ENCODE measurements at places on chromosomes 1 and 21.
A peak's percentile ranks its signal among the peaks of the same experiment; 100 is the strongest.

GRCh38 chr1:237316352-237316751 is 274.4 kb downstream of the RYR2 start:
- DNase-seq, result no peak

GRCh38 chr1:8169364-8170058 is 143.4 kb upstream of the ERRFI1 start:
- DNase-seq, result peak; percentile 71

DNA sequence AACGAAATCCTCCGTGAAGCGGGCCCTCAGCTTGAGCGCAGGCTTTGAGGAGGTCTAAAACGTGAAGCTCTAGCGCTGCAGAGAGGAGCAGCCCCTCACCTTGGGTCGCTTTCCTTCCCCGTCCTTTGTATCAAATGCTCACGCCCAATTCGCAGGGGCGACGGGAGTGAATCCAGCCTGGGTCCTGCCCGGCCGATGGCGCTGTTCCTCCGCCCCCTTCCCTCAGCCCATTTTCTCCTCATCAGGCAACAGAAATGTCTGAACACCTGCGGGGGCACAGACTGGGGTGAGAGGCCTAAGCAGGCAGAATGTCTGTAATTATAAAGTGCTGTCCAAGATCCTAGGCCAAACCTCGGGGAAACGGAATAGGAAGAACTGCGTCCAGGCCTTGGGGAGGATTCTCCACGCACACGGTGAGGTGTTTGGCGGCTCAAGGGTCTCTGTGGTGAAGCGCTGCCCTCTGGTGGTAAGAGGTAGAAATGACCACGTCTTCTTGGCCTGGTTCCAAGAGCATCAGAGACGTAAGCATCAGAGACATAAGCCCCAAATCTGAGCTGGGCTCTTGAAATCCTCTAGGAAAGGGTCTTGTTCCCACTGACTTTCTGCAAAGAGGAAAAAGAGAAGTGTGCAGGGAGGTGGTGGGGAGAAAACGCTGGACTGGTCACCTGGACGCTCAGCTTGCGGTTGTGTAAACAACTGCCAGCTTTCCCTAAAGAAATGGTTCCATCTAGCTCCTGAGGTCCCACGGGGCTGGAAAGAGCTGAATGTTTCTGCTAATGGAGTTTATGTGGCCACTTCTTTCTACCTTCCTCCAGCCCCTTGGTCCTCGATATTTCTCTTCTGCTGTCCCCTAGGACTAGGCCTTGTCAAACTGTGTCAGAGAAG is 92.1 kb upstream of the CD53 start:
- DNase-seq, result peak; percentile 40

GRCh38 chr1:201023517-201023902 is at the start of gene KIF21B:
Gene KIF21B (minus strand): TSS chr1:201023714. CDS start chr1:201023383, 331 bp downstream.
- DNase-seq, result peak; percentile 46

DNA sequence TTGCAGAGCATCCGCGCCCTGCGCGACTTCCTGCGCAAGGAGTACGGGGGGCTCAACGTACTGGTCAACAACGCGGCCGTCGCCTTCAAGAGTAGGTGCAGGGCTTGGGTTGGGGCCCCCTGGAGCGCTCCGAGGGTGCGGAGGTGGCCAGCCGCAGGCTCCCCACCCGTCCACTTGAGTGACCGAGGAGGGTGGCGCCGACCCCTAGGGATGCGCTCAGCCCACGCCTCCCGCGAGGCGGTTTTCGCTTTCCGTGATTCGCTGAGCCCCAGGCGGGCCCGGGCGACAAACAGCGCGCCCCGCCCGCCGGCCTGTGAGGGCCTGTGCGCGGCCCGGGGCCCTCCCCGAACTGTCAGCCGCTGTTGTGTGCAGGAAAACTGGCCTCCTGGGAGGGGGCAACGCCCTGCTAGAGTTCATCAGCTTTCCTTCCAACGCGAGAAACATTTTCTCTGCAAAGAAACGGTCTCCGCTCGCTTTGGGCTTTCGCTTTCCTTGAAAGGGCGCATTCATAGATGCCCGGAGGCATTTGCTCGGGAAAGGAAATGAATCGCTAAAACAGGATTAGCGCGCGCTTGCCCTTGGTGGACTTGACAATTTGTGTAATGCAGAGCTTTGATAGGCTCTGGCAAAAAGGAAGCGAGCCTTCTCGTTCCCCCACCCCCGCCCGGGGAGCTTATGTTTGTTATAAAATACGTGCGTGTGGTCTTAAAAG is 668 bp downstream of the CBR3 start:
- DNase-seq, result no peak

- no peak for DNase-seq
These were observed 31.9 kb upstream of the RXRG start for GRCh38 chr1:165476776-165477175.

DNA sequence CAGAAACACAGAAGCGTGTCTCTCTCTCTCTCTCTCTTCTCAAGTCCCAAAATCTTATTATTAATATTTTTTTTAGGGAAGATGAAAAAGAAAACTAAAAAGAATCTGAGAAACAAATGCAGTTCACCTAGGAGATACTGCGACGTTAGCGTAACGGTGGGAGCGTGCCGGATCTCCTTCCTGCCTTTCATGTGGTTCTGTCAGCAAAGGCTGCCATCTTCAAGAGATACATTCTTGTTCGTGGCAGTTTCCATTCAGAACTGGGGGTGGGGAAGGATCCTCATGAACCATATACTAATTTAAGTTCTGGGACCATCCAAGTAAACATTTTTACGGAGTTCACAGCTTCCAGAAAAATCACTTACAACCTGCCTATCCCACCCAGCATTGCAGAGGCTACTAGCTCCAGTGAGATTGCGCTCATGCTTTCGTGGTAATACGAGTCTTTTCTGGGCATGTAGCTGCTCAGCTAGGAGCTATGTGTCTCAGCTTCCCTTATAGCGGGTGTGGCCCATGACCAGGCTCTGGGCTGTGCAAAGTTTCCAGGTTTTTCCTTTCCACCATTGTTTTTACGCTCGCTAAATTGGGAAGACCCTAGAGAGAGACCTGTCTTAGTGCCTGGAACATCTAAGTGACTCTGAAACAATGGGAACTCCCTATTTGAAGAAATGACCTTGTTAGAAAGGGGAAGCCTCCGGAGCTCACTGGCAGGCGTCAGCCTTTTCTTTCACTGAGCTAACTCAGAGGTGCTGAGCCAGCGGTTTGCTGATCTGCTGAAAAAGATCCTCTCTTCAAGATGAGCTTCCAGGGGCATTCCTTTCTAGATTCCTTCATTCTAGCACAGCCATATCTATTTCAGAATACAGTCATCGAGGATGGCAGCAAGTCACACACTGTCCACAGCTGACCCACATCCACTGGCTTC is 17.3 kb downstream of the SLAMF1 start:
- peak; percentile 11 for DNase-seq

DNA sequence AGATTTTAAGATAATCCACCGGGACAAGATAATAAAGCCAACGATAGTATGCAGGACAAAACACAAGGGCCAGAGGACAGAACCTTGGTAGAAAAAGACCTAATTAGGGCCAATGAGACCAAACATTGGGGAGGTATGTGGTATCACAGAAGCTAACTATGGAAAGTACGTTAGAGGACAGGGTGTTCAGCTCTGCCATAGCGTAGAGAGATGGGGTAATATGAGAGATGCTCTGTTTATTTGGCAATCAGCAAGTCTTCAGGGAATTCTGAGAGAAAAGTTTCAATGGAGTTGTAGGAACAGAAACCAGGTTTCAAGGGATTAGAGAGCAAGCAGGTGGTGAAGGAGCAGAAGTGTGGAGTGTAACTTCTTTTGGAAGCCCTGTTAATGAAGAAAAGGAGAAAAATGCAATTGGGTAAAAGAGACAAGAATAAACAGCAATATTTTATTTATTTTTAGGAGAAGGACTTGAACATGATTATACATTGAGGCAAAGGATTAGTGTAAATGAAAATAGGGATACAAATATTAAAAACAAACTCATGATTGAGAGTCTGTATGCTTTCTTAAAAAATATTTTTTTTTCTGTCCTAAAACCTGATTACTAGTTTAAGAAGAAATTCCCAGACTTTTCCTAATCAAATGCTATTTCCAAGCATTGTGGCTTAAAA is 24.0 kb downstream of the EEIG2 start:
- no peak for DNase-seq

DNA sequence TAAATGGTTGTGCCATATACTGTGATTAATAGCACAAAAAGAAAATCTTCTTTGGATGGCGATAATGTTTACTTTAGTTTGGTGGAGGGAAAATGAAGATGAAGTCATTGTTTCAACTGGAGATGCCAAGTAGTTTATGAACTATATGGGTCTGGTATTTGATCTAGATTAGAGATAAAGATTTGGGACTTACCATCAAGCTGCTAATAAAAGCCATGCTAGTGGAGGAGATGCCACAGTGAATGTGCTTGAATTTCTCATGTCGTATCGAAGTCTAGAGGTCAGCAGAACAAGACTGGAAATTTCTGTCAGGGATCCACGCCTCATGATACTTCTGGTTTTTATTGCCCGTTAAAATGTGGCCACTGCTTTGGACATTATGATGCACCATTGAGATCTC is 742.0 kb downstream of the NCAM2 start:
- DNase-seq, result no peak

DNA sequence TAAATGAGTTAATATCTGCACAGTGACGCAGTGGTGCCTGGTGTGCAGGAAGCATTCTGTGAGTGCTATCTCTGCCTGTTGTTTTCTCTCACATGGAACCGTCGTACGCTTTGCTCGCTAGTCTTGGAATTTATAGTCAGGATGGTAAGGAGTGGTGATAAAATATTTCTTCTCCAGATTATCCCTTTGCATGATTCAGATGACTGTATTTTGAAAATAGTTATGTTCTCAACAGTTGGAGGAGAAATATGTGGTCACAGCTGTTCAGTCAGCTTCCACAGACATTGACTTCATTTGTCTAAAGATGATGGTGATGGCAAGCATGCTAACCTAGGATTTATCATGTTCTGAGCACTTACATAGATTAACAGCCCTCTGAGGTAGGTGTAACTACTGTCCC is 41.3 kb upstream of the VAMP3 start:
- no peak for DNase-seq

- DNase-seq, result no peak
These were observed 292.8 kb downstream of the HMCN1 start for GRCh38 chr1:186026946-186027345.

- DNase-seq, result no peak
These were observed 760.8 kb upstream of the TPTE start for GRCh38 chr21:9760398-9761074.

GRCh38 chr1:27571439-27572018 is 32.4 kb downstream of the AHDC1 start:
- DNase-seq, result peak; percentile 71

DNA sequence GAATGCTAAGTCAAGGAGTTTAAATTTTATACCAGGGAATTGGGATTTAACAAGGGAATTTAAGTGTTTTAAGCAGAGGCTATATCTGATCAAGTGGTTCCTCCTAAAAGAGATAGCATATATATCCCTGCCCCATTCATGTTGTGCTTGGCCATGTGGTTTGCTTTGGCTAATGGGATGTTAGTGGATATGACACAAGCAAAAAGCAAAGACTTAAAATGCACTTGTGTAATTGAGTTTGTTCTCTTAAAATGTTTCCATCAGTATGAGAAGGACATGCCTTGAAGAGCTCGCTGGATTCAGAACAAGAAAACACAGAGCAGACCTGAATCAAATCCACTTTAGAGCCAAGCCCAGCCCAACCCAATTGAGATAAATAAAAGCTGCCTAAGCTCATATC is 22.4 kb downstream of the C1orf87 start:
- no peak for DNase-seq

GRCh38 chr1:113275083-113275482 is 115.2 kb upstream of the MAGI3 start:
- no peak for DNase-seq

DNA sequence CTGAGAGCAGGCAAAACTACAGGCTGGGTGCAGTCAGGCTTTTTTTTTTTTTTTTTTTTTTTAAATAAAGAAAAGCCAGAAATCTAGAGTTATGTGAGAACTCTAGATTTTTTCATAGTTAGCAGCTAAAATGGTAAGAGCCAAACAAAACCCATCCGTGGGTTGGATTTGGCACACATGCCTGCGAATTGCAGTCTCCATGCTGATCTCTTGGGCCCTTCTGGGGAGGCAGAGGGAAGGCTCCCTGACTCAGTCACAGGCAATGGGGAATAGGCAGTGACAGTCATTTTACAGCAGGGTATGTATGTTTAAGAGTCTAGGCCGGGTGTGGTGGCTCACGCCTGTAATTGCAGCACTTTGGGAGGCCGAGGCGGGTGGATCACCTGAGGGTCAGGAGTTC is 2.6 kb downstream of the TXLNA start:
- peak; percentile 10 for DNase-seq

GRCh38 chr1:206518743-206519142 is 11.4 kb downstream of the RASSF5 start:
- DNase-seq, result no peak

- DNase-seq, result no peak
These were observed 31.9 kb downstream of the GNPAT start for GRCh38 chr1:231272880-231273279.

DNA sequence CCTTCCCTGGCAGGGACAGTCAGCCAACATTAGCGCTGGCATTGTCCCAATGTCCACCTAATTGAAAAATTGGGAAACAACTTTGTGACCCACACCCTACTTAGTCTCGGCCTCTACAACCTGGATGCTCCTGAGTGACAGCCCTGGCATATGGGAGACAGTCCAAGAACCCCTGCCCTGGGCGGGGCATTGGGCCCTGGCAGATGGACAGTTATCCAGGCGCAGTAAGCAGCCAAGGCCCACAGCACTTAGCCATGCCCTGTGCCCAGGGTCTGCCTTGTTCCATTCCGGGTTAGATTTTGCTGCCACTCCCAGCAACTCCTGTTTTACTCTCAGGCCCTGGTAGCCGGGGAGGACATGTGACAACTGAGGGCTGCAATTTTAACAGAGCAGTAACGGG is 50.3 kb downstream of the NFASC start:
- DNase-seq, result no peak

DNA sequence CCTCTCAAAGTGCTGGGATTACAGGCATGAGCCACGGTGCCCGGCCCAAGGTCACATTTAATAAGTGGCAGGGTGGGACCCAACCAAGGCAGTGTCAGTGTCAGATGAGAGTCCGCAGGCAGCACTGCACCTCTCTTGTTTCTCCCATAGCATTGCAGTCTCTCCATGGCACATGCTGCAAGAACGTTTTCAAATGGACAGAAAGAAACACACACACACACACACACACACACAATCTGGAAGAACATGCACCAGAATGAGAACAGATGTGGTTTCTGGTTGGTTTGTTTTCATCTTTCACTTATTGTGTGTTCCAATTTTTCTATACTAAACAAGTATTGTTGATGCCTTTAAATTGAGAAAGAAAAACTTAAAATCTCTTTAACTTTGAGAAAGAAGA is 126.5 kb downstream of the SYF2 start:
- no peak for DNase-seq

- DNase-seq, result no peak
These were observed 717 bp downstream of the CRYZL1 start for GRCh38 chr21:33640697-33641351.

GRCh38 chr21:27740084-27740483 is 773.2 kb upstream of the ADAMTS5 start:
- no peak for DNase-seq

- DNase-seq, result peak; percentile 13
These were observed 757.3 kb downstream of the LTN1 start for GRCh38 chr21:28235169-28235895.

DNA sequence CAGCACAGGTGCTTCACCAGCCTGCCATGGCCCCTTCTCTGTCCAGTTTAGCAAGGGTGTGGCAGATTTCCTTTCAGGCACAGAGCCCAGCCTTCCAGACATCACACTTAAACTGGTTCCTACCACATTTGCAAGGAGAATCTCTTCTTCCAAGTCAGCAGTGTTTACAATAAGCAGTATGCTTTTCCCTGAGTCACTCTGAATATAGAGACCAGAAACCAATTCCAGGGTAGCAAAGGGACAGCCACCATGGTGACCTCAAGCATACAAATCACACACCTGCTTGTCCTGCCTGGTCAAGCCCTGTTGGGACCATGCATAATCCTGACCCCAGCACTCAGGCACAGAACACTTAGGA is 8.7 kb upstream of the CBR3 start:
- no peak for DNase-seq

All from gastrocnemius medialis (tissue), 4 donors.